Activated T-cell treated with anti-CD3 and anti-CD28 coated beads, Interleukin-2, amount 50 U/mL, for 72 hours (primary cell): ENCODE measurements at places on chromosomes 4 and X. TPM values are rescaled to one million over a fixed set of nuclear protein-coding genes. Genes with fewer than 3 reads are reported as not detected.

- DNase-seq, result no peak
Measured at GRCh38 chr4:153110739-153111138, 93.5 kb upstream of the TRIM2 start.

The HEPH gene
- 0.22 TPM for total RNA-seq

DNA sequence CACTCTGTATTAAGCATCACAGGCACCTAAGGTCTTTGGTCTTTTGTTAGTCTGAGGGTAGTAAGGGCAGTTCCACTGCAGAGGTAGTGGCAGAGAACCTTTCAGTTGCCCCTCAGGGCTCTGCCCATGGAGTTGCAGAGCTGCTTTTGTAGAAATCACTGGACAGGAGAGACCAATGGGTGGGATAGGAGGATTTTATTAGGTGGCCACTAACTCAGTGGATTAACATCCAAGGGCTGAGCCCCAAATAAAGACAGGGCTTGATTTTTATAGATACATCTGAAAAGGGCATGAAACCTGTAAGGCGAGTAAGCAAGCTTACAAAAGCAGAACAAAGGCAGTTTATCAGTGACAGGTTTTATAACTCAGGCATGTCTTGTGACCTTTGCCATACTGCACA is 1035.4 kb downstream of the SH3BGRL start:
- DNase-seq, result no peak

DNA sequence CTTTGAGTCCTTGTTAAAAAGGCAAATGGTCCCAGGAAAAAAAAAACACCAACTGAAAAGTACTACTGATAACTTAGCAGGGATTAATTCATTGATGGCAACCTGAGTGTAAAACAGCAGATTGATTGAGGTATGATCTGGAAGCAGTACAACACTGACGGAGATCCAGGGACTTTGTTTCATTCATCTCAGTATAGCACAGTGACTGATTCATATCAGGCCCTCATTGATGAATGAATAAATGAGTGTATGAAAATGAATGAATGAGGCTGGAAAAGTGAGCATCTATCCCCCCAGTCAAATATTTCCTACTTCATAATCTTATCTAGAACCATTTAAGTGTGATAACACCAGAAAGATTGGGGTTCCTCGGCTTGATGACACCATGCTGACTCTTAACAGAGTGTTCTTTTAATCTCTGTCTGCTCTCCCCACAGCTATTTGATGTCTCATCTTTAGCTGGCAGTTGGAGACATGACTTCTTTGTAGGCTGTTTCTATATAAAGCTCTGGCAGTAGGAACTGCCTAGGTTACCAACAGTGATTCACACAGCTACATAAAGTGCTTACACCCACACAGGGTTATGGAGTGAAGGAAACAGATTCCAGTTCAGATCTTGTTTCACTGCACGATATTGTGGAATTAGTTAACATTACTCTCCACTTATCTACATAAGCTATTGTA is 18.6 kb upstream of the RNF128 start:
- no peak for DNase-seq

GRCh38 chrX:139121616-139122286 is 408.8 kb upstream of the F9 start:
- DNase-seq, result no peak

The CXorf49 gene
- total RNA-seq, result not detected

DNA sequence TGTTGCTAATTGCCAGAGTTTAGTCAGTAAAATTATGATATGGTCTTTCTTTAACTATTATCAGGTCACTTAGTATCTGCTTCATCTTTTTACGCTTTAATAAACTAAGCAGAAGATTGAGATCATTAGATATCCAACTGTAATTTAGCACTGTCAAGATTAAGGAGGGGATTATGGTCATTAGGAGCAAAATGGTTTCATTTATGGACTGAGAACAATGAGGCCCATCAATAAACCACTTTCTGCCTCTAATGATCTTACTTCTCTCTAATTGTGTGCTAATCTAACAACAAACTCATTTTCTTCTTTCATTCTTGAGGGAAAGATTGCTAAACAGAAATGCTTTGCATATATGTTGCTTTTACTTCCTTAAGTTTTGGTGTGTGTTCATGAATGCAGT is 340.4 kb downstream of the RPA4 start:
- no peak for DNase-seq

- no peak for DNase-seq
Measured at GRCh38 chrX:10223276-10223675, 66.5 kb downstream of the CLCN4 start.

DNA sequence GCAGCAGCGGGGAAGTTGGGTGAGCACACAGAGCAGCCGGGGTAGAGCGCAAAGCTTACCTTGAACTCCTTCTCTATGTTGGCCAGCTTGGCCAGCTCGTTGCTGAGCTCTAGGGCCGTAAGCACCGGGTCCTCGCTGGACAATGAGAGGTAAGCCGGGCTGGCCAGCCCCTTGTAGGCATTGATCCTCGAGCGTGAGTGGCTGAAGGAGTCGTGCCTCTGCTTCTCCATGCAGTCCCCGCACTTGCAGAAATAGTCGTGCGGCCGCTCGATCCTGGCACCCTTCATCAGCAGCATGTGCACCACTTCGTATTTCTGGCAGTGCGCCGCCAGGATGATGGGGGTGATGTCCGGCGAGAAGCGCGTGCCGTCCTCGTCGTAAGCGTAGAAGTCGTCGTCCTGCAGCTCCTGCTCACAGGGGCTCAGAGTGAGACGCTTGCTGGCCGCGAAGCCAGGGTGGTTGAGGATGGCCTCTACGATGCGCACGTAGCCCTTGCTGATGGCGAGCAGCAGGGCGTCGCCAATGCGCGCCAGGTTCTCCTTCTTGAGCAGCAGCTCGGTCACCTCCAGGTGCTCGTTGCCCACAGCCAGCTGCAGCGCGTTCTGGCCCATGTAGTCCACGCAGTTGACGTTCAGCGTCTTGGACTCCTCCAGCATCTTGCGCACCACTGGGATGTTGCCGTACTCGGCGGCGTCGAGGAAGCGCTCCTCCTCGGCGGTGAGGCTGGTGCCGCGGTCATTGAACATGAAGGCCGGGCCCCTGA is 19.5 kb downstream of the TRPC3 start:
- no peak for DNase-seq

- DNase-seq, result peak; percentile 23
Measured at GRCh38 chrX:45849261-45849862, 648.7 kb upstream of the DIPK2B start.

The TMEM154 gene
- total RNA-seq, result 16.8 TPM

DNA sequence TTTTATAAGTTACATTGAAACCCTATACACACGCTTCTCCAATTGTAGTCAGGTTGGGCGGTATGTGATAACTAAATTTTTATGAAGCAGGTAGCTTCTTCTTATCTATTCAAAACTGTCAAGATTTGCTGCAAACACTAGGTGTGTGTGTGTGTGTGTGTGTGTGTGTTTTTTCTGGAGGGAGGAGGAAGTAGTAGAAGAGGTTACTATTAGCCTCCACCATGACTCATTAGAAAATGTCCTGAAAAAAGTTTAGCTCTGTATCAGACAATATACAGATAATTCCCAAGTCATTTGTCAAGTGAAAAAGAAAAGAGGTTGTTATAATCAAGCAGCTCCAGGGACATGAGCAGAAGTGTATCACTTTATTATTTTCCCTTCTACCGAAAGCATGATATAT is 33.9 kb downstream of the PCDH7 start:
- DNase-seq, result no peak

DNA sequence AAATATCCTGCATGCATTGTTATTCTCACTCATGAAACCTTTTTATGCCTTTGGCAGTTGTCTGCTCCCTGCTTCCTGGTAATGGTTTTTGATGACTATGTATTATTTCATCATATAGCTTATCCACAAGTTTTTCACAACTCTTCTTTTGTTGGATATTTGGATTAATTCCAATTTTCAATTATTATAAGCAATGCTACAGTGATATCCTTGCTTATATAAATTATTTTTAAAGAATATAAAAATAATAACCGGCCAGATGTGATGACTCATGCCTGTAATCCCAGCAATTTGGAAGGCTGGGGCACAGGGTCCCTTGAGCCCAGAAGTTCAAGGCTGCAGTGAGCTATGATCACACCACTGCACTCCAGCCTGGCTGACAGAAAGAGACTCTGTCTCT is 47.0 kb downstream of the ASIC5 start:
- DNase-seq, result no peak

DNA sequence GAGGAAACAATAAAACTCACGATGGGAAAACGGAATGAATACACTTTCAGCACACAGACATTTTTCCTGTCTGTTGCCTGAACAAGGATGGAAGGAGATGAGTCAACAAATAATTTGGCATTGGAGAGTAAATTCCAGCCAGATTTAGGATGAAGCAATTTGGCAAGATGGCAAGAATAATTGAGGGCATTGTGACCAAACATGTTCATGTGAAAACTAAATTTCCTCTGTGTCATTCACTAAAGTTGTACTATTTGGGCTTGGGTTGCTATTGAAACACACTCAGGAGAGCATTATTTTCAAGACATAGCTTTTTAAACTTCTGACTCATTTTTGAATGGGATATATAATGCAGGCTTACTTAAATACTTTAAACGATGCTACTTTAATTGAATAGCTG is 1614.4 kb downstream of the PCDH19 start:
- no peak for DNase-seq

- no peak for DNase-seq
Measured at GRCh38 chr4:130125467-130125866, 1029.5 kb downstream of the C4orf33 start.

- DNase-seq, result no peak
Measured at GRCh38 chr4:5852523-5853202, 40.2 kb downstream of the CRMP1 start.

The CTAG1B gene
- not detected for total RNA-seq

- peak; percentile 11 for DNase-seq
Measured at GRCh38 chr4:99723612-99724011, 66.0 kb upstream of the C4orf54 start.

DNA sequence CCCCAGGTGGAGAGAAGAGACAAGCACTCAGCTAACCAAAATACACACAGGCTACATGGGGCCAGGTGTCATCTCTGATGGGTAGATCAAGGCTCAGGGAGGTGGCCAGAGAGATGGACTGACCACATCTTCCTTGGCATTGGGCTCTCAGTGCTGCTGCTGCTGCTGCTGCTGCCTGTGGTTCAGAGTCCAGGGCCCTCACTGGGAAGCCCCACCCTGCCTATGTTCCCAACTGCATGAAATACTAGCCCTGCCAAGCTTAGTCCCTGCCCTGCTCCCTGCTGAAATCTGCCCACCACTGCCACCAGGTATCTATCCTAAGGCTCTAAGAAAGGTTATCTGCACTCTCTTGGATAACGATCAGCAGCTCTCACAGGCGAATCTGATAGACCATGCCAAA is 118.7 kb downstream of the EFHC2 start:
- DNase-seq, result no peak
